Kidney capillary endothelial cell (primary cell): ENCODE measurements at places on chromosomes 13 and 19.

DNA sequence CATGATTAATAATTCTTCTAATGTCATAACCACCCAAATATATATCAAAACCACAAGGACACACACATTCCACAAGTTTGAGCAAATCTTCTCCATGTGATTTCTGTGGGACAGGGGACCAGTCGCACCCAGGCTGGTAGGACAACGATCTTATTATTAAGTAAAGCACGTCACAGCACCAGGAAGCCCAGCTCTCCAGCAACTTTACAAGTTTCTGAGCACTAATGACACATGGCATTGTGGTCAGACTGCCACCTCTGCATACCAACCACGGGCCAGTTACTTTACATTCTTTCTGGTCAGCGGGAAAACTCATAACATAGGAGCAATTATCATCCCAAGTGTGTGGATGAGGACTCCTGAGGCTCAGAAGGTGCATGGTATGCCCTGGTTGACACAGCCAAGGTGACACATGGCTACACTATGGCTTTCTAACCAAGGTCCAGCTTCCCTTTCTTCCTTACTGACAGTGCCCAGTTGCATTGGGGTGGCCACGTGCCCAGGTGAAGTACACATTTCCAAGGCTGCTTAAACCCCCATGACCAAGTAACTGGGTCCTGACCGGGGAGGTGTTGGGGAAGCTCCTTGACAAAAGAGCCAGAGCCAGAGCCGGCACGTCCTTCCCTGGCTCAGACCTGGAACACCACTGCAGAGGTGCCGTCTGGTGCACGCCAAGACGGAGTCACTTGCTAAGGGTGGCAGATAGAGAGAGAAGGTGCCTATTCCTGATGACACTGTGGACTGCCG is 27.4 kb downstream of the LATS2 start:
- DNase-seq: no peak

- no peak for DNase-seq
Measured at GRCh38 chr19:47730521-47730889, 14.8 kb upstream of the NOP53 start.

- no peak for DNase-seq
Measured at GRCh38 chr13:103471896-103472295, 405.7 kb upstream of the SLC10A2 start.

DNA sequence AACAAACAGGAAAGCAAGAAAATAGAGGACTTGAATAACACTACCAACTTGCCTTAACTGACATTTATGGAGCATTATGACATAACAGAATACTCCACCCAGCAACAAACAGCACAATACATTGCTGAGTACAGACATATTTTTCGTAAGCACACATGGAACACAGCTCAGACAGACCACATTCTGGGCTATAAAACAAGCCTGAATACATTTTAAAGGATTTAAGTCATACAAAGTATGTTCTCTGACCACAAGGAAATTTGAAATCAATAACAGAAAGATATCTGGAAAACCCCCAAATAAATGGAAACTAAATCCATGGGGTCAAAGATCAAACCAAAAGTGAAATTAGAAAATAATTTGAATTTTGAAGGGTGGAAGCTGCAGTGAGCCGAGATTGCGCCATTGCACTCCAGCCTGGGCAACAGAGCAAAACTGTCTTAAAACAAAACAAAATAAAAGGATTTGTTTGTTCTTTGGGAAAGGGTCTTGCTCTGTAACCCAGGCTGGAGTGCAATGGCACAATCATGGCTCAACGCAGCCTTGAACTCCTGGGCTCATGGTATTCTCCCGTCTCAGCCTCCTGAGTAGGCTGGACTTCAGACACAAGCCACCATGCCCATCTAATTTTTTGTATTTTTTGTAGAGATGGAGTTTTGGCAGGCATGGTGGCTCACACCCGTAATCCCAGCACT is 5.6 kb downstream of the ZDHHC20 start:
- DNase-seq: no peak

DNA sequence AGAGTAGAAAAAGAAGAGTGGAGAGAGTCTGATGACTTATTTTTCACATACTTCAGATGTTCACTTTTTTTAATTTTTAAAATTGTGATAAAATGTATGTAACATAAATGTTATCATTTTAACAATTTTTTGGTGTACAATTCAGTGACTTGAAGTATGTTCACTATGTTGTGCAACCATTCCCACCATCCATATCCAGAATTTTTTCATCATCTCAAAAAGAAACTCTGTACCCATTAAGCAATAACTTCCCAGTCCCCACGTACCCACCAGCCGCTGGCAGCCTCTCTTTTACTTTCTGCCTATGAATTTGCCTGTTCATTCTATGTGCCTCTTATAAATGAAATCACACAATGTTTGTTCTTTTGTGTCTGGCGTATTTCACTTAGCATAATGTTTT is 43.3 kb downstream of the SKA3 start:
- no peak for DNase-seq
